ENCODE measurements at places on chromosomes 13 and 19.

DNA sequence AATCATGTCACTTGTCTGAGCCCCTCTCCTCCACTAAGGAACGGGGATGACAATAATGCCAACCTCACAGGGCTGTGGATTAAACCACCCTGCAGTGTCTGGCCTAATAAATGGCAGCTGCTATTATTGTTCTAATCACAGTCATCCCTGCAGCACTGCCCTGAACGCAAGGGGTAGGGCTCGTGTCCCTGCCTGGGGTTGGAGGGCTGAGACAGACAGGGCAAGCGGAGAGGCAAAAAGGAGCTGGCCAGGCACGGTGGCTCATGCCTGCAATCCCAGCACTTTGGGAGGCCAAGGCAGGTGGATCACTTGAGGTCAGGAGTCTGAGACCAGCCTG, 10.2 kb upstream of the KPTN start:
- DNase-seq = no peak

DNA sequence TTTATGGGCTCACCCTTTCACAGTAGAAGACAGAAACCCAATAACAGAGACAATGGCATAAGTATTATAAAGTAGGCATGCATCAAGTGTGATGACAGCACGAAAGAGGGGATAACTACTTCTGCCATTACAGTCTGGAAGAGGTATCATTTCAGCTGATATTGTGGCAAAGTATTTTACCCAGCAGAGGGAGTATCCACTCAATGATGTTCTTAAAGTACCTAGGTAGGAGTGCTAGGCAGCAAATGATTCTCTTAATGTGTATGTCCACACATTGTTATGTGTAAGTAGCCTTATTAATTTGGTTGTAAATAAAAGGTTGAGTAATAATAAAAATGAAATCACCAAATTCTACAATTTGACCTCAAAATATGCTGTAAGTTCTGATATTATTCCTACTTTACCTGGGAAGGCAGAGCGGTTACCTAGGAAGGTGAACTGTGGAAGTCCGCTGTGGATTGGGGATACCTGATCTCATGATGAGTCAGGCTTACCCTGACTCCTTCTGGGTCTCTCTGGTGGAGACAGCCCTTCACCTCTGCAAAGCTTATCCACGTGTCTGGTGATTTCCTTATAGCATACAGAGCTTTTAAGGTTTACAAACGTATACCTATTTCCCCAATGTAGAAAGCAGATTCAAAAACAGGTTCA, 4.1 kb upstream of the UBAC2 start:
- no peak for DNase-seq

- DNase-seq = no peak
Observed at GRCh38 chr19:30450835-30451321, 78.7 kb downstream of the ZNF536 start.

GRCh38 chr19:51285682-51286081, 25.8 kb upstream of the IGLON5 start:
- no peak for DNase-seq

DNA sequence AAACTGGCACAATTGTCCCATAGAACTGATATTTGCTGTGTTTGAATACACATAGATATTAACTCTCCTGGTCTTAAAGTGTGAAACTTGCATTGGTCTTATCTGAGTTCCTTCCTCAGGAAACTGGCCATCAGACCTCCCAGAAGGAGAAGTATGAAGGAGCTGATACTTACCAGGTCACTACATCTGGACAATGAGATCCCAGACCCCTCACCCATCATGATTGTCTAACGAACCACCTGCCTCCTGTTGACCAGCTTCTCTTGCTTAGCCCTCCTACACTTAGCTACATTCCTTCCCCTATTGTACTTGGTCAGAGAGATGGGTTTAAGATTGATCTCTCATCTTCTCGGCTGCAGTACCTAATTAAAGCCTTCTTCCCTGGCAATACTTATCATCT, 413.3 kb downstream of the KCTD12 start:
- no peak for DNase-seq

GRCh38 chr13:40640202-40640601, 26.2 kb downstream of the FOXO1 start:
- no peak for DNase-seq

- DNase-seq = no peak
Observed at GRCh38 chr19:44865196-44865767, 19.2 kb downstream of the NECTIN2 start.

- no peak for DNase-seq
Observed at GRCh38 chr13:85529218-85529594, 270.0 kb downstream of the SLITRK6 start.

DNA sequence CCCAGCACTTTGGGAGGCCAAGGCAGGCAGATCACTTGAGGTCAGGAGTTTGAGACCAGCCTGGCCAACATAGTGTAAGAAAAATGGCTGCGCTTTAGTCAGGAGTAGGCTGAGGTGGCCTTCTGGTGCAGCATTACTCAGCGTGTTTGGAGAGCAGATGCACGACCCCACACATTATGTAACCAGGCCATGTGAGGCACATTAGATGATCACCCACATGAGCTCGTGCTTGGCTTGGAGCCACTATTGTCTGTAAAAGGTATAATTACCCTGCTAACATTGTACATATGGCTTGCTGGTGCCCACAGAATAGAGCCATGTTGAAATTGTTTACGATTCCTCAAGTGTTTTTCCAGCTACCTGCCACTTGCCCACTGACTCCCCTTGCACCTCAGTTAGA, 24.0 kb upstream of the SCEL start:
- no peak for DNase-seq

DNA sequence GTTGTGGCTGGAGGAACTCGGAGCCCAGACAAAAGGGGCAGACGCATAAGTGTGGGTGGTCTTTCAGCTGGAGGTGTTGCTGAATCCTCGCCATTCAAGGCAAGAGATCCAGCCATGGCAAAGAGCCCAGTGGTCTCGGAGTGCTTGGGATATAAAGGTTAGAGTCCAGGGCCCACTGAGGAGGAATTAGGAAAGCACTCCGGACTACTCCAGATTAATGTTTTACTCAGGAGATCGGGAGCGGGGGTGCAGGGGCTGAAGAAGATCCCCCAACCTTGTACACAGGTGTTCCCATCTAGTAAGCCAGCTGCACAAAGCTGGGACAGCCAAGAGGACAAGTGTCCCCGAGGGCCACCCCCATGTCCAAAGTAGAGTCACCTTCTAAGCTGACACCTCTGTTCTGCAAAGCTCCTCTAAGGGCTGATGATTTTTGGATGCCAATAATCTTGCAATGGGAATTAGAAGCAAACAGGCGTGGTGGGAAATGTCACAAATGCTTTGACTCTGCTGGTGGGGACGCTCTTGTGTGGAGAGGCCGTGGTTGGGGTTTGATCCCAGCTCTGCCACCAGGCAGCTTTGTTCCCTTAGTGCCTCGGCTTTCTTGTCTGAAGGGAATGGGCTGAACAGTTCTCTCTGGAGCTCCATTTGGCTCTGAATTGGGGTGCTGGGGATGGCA, 194.3 kb upstream of the SOX1 start:
- no peak for DNase-seq

DNA sequence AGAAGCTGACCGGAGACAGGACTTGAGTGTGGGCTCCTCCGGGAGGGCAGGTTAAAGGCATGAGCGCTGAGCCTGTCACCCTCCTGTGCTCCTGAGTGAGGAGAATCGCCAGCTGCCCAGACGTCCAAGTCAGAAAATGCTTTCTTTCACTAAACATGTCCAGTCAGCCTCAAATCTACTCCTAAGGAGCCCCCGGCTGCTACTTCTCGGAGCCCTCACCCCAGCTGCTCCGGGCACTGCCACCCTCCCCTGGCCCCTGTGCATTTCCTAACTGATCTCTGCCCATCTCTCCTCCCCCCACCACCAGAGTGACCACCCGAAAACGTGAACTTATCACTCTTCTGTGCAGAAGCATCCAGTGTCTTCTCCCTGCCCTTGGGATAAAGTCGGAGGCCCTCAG, 277.5 kb upstream of the SOX1 start:
- DNase-seq = no peak

DNA sequence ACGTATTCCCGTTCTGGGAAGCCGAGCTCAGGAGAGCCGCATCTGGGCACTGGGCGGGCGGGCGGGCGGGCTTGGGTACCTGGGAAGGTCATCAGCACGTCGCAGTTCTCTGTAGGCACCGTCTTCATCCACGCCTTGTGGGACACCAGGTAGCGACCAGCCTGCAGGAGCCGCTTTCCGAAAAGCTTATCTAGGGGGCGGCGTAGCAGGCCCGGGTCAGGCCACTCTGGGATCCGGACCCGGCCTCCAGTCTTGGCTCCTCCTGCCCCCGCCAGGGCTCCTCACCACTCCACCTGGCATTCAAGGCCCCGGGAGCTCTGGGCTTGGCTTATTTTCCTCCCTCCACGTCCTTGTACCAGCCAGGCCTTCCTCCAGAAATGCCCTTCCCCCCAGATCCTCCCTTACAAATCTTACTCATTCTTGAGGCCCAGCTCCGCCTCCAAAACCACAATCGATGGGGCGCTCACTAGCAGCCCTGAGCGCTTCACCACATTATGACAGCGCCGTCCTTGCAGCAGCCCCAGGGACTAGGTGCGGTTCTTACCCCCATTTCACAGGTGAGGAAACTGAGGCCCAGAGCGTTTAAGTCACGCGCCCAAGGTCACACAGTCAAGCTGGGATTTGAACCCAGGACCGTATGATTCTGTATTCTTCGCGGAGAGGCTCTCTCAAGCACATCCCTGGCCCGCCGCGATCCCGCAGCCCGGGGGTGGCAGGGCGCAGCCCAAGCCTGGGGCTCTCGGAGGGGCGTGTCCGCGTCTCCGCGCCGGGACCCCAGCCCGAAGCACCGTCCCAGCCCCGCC, 843 bp downstream of the ANO8 start:
- DNase-seq = no peak

- no peak for DNase-seq
Observed at GRCh38 chr13:106455190-106455589, 80.3 kb downstream of the EFNB2 start.

DNA sequence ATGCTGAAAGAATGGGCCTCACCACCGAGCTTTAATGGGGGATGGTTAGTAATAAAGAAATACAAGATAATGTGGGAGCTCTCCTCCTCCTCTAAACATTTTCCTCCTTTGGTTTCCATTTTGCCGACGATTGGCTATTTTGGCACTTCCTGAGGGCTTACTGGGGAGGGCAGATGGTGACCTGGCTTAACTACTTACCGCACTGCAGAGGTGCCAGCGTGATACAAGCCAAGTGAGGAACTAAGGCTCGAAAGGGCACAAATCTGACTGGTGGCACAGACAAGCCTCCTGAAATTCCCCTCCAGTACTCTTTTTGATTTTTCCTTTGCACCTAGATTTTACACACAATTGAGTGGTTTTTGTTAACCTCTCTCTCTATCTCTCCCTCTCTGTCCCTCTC, 53.3 kb upstream of the RAP2A start:
- DNase-seq = no peak

DNA sequence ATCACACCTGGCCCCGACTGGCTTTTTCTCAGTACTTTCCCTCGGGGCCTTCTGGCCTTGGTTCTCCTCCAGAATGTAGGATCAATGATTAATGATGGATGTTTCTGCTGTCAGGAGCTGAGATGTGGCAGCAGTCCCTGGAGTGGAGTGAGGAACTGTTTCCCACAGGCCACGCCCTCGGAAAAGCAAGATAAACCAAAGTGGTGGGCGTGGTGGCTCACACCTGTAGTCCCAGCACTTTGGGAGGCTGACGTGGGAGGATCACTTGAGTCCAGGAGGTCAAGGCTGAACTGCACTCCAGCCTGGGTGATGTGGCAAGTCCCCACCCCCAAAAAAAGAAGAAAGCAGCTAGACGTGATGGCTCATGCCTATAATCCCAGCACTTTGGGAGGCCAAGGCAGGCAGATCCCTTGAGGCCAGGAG, 7.1 kb upstream of the SHFL start:
- DNase-seq = no peak

- DNase-seq = no peak
Observed at GRCh38 chr13:43140985-43141384, 117.6 kb downstream of the DNAJC15 start.

DNA sequence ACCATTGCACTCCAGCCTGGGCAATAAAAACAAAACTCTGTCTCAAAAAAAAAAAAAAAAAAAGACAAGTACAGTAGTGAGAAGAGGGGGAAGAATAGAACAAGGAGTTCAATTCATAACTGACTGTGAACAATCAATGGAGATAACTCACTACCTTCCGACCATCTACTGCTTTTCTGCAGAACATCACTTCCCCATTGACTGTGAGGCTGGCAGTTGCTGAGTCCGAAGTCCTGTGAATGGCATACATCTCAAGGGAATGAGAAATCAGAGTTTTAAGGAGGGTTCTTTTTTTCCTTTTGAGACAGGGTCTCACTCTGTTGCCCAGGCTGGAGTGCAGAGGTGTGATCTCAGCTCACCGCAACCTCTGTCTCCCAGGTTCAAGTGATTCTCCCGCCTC, 11.2 kb downstream of the ZNF565 start:
- no peak for DNase-seq

DNA sequence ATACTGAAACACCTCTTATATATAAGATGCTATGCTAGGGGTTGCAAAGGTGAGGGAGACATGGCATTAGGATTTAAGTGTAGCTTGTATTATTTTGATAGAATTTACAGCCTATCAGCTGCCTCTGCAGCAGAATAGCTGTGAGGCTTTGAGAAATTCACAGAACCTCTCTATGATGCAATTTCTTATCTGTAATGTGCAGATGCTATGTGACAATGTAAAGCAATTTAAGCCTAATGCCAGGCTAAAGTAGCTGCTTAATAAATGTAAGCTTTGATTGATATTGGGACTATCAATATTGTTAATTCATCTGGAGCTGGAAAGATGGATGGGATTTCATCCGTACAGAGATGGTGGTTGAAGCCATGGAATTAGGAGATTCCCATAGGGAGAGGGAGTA, 1.6 kb downstream of the ADGRE3 start:
- no peak for DNase-seq

- no peak for DNase-seq
Observed at GRCh38 chr19:16624236-16624635, 3.8 kb downstream of the MED26 start.

GRCh38 chr19:31018936-31019335, 330.3 kb downstream of the TSHZ3 start:
- no peak for DNase-seq

- DNase-seq = no peak
Observed at GRCh38 chr13:75804054-75804453, 167.9 kb downstream of the LMO7 start.

- no peak for DNase-seq
Observed at GRCh38 chr19:46381756-46382345, 31.5 kb downstream of the CCDC8 start.

DNA sequence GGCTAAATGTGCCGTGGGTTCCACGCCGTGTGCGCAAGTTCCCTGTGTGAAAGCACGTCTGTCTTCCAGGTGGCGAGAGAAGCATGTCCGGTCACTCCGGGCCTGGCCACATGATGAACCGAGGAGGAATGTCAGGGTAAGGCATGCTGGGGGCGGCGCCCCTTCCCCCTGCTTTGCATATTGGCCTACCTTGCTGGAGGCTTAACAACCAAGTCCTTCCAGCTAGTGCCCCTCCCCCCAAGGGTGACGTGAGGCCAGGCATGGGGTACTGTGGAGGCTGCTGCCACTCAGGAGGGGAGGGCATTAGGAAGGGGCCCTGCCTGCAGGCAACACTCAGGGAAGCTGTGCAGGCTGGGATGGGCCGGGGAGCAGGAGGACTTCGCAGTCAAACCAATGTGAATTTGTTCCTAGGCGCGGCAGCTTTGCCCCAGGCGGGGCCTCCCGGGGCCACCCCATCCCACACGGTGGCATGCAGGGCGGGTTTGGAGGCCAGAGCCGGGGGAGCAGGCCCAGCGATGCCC, 12.5 kb downstream of the MICOS13 start:
- no peak for DNase-seq

GRCh38 chr13:100633461-100633860, 41.1 kb downstream of the TMTC4 start:
- DNase-seq = no peak
